ENCODE measurements at places on chromosomes 1 and 21.

DNA sequence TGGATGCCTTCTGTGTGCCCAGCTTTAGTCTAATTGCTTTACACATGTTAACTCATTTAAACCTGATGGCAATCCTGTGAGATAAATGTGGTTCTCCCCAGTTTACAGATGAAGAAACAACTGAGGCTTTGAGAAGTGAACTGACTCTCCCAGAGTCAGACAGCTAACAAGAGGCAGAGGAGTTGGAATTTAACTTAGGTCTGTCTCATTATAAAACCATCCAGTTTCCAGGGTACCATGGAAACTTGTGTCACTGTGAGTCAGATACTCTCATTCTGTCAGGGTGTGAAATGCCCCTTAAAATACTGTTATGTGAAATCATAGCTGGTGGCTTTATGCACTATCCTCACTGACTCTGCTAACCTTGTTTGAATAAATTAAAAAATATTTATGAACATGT is 206.6 kb downstream of the PBX1 start:
- no peak for DNase-seq

GRCh38 chr1:200767321-200767720 is 28.6 kb downstream of the CAMSAP2 start:
- DNase-seq: no peak

DNA sequence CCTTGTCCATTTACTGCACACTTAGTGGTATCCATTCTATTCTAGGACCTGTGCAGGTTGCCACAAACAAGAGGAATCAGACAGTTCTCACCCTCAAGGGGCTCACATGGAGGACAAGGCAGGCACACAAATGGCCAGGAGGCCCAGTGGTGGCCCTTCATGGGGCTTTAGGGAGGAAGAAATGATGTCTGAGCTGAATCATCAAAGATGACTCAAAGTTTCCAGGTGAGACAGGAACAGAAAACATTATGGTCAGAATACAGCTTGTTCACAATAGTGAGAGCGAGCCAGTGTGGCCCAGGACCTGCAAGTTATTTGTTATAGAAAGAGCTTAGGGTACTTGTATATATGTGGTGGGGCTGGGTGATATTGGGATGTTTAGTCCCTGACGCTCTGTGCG is 26.4 kb downstream of the SHISAL2A start:
- DNase-seq: no peak

GRCh38 chr1:207841293-207841692 is 69.6 kb downstream of the CD34 start:
- DNase-seq: no peak

DNA sequence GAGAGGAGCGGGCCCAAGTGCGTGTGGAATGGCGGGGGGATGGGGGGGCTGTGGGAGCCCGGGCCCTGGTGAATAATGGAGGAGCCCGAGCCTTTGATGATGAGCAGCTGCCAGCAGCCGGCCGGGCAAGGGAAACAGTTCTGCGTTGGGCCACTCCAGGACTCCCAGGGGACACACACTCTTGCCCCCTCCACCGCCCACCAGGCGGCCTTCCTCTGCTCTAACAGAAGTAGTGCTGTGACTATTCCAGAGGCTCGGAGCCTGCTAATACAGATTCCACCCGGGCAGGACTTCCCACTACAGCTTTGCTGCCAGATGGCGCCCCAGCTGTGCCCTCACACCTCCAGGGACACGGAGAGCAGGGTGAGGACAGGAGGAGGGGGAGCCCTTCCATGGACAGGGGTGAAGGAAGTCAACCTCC is 48.2 kb upstream of the LRP8 start:
- DNase-seq: no peak

DNA sequence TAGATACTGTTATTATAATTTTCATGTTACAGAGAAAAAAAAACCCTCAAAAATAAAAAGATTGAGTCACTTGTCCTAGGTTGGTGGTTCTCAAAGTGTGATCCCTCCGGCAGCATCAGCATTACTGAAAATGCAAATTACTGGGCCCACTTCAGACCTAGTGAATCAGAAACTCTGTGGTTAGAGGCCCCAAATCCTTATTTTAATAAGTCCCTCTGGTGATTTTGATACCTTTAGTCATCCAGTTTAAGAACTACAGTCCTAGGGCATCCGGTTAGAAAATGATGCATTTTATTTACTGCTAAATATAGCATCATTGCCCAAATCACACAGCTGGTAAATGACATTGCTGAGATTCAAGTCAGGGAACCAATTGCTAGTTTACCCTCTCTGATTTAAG is 203.7 kb upstream of the RUNX1 start:
- DNase-seq: no peak

DNA sequence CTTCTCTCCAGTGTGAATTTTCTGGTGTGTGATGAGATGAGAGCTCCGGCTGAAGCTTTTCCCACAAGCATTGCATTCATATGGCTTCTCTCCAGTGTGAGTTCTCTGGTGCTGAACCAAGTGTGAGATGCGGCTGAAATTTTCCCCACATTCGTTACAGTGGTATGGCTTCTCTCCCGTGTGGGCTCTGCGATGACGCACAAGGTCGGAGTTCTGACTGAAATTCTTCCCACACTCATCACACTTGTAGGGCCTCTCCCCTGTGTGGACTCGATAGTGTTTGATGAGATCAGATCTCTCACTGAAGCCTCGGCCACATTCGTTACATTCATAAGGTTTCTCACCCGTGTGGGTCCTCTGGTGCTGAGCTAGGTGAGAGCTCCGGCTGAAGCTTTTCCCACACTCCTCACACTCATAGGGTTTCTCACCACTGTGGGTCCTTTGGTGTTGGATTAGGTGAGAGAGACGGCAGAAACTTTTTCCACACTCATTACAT is 7.4 kb downstream of the ZNF436 start:
- no peak for DNase-seq

DNA sequence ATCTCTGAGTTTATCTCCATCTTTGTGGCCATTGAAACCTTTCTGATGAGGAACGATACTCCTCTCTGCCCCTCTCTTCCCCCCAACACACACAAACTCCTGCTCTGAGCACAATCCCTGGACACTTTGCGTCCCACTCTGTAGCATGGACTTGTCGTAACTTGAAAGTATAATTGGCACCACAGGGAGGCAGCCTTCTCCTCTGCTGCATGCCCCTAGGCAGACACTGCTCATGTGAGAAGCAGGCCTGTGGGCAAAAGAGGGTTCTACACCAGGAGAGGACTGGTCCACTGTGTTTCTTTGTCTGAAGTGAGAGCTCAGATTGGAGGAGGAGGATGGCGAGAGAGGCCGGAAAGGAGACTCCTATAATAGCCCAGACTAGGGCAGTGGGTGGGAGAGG is 3.8 kb upstream of the PARS2 start:
- peak; percentile 10 for DNase-seq
